ENCODE measurements at places on chromosomes 16 and 17. TPM values are rescaled to one million over a fixed set of nuclear protein-coding genes. Genes with fewer than 3 reads are reported as not detected.
A peak's percentile ranks its signal among the peaks of the same experiment; 100 is the strongest.

DNA sequence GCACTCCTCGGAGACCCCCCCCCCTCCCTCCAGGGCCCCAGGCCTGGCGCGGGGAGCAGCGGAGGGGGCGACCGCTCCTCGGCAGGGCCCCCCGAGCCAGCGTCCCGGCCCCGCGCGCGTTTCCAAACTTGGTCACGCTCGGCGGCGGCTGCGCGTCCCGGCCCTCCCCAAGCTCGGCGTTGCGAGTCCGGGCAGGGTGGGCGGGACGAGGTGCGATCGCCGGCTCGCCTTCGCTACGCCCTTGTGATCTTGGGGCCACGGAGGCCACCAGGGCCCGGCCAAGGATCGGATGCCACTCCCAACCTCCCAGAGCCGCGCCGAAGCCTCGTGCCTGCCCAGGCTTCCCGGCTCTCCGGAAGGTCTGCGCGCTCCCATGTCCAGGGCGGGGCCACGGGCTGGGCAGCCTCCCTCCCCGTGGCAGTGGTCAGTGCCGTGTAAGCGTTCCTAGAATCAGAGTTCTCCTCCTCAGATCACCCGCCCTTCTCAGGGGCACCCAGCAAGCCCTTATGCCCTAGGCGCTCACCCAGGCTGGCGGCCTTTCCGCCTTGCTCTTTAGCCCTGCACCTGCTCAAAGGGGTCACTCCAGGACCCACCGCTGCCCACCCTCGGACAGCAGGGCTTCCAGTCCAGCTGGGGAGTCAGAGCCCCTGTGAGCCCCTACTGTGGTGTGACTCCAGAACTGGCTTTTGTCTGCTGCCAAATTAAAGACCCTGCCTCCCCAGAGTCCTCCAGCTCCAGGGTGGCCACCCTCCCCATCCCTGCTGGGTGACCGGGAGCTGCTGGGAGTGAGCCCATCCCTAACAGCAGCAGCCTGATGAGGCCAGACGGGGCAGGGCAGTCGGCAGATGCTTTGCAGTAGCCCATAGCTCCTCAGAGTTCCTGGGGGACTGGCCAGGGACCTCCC is 12.2 kb upstream of the MRPS23 start:
- peak; percentile 42 for ATAC-seq

The CCDC92B gene
- total RNA-seq: 0.68 TPM

GRCh38 chr17:3708366-3708765 is 12.4 kb upstream of the P2RX5 start:
- no peak for ATAC-seq

The G6PC1 gene
- not detected for total RNA-seq

DNA sequence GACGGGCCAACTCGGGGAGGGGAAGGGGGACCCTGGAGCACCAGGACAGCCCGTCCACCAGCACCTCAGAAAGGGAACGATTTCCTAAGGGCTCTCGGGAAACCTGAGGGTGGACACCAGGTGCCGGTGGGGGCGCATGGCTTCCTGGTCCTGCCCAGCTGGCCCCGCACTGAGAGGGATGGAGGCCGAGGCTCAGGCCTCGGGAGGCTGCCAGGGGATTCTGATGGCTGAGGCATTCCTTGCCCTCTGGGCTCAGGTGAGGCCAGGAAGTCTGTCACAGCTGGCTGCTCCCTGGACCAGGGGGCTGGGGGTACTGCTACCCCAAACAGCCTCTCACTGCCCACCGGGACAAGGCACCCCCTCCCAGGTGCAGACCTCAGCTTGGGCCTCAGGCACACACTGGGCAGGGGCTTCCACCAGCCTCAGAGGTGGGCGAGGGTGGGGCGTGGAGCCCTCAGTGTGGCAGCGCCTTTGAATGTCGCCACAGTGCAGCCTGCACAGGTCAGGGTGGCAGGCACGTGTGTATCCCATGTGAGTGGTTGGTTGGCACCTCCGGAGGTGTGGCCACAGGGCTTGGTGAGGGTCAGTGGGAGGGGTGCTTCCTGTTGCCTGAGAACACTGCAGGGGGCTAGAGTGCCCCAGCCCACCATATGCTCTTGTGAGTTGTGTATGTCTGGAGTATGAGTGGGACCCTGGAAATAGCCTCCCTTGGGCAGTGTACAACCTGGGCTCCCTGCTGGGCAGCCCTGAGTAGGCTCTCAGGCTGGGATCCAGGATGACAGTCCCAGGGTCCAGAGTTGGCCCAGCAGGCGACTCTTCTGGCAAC is 3.9 kb upstream of the FSCN2 start:
- ATAC-seq: no peak

The SLC13A2 gene
- not detected for total RNA-seq

The TM4SF5 gene
- total RNA-seq: not detected

The CORO6 gene
- 1.4 TPM for total RNA-seq

The HOXB6 gene
- total RNA-seq: 0.28 TPM

GRCh38 chr17:34339138-34339770 is 17.0 kb upstream of the CCL13 start:
- no peak for ATAC-seq

The NUPR1 gene
- 64.4 TPM for total RNA-seq

The BCAR1 gene
- 33.0 TPM for total RNA-seq

- ATAC-seq: no peak
Measured at GRCh38 chr16:59330019-59330670, 596.0 kb upstream of the GOT2 start.

DNA sequence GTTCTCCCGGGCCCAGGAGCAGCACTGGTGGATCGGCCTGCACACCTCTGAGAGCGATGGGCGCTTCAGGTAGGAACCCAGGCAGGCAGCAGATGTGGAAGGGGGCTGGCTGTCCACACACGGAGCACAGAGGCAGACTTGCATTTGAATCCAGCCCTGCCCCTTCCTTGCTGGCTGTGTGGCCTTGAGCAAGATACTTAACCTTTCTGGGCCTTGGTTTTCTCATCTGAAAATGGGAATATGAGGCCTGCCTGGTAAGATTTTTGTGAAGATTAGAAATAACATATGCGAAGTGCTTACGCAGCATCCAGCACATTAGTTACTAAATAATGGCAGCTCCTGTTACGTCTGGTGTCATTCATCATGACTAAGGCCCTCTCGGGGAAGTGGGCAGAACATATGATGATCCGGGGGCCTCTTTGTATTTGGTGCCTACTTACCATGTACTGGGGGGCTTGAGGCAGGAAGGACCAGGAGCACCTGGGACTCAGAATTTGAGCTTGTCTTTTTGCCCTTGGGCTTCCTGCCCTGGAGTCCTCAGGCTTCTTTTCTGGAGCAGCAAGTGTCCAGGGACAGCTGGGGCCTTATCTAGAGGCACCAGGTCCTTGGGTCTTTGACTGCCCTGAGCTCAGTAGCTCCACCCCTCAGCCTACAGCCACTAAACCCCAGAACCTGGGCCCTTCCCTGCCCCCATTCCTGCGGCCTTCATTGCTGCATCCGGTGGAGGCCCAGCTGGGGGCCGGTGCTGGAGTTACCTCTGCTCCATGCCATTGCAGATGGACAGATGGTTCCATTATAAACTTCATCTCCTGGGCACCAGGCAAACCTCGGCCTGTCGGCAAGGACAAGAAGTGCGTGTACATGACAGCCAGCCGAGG is 53.8 kb downstream of the MRC2 start:
- peak; percentile 14 for ATAC-seq

Measured in esophagus mucosa (tissue), 1 donor.